ENCODE measurements at places on chromosomes 2 and 18. TPM values are rescaled to one million over a fixed set of nuclear protein-coding genes. Genes with fewer than 3 reads are reported as not detected.

The ETAA1 gene
- total RNA-seq = 11.3 TPM

- DNase-seq = no peak
Observed at GRCh38 chr2:190514676-190515075, 19.8 kb downstream of the NEMP2 start.

DNA sequence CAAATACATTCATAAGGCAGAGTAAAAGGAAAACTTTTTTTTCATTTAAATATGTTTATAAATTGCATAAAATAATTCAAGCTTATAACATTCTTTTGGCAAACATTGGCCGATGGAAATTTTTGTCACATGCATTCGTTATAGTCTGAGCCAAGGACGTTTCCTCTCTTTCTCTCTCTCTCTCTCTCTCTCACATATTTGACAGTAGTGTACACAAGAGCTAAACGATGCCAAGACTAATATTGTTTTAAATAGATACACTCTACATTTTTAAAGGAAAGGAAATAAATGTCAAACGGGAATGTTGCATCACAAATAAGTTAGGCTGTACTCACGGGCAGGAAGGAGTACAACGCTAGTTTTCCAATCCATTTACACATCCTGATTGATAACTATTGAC is 251.1 kb upstream of the SMIM21 start:
- no peak for DNase-seq

GRCh38 chr2:224208007-224208406 is 168.9 kb upstream of the SERPINE2 start:
- DNase-seq = no peak

DNA sequence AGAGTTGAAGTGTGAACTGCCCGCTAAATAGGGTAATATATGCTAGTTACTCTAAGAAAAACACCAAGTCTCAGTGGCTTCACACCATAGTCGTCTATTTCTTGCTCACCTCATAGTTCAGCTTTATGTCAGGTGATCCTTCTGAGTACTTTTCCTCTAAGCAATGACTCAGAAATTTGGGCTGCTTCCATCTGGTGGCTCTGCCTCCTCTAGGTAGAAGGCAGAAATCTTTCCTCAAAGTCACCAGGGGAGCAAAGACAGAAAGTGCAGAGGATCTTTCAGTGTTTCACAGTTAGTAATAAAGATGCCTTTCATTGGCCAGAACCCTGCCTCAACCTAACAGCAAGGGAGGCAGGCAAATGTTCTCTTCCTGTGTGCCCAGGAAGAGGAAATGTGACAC is 17.3 kb downstream of the CDH20 start:
- DNase-seq = no peak

Measured in activated T-cell treated with anti-CD3 and anti-CD28 coated beads, Interleukin-2, amount 50 U/mL, for 4 hours (primary cell).